ENCODE measurements at places on chromosomes 16 and 17.

GRCh38 chr16:88633684-88634140 is 4.7 kb upstream of the IL17C start:
- no peak for DNase-seq

DNA sequence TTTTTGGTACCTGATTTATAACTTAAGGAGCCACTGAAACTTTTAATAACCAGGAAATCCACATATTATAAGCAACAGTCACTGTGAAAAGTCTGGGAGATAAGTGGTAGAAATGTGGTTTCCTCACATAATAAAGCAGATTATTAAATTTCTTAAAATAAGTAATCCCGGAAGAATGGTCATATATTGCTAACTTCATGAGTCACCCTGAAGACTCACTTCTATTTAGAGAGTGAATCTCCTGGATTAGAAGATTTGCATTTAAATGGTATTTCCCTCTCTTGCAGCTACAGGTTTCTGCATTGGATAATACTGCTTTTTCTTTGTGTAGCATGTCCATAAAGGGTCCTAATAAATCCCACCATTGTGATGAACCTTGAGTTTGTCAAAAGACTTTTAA is 1286.8 kb upstream of the CDH8 start:
- DNase-seq: no peak

DNA sequence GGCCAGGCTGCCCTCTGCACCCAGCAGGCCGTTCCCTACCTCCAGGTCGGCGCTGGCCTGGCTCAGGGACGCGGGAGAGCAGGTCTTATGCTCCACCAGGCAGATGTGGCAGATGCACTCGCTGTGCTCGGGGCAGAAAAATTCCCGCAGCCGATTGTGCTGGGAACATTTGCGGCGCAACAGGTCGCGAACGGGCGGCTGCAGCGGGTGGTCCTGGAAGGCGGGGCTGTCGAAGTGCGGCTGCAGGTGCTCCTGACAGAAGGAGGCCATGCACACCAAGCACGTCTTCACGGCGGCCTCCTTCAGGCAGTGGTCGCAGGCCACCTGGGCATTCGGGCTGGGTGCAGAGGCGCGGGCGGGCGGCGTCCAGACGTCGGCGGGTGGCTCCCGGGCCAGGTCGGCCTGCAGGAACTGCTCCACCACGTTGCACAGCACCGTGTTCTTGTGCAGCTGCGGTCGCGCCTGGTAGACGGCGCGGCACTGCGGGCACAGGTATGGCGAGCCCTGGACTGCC is 439 bp downstream of the TRIM25 start:
- no peak for DNase-seq

DNA sequence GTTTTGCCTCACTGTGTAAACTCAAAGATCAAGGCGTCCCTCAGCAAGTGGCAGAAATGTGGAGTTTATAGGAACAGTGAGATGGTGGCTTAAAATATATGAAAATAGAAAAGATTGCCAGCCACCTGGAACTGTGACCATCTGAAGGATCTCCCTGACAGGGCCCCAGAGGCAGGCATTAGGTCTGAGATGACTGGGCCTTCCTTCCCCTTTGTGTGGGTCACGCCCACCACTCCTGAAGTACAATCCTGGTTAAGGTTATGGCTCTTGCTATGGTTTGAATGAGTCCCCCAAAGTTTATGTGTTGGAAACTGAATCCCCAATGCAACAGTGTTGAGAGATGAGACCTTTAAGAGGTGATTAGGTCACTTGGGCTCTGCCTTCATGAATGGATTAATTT is 6.4 kb downstream of the ST6GALNAC2 start:
- no peak for DNase-seq

- no peak for DNase-seq
These were observed 4.9 kb downstream of the CDK3 start for GRCh38 chr17:76005263-76006149.

Measured in cerebellar nuclear complex (tissue), 1 donor.